ENCODE measurements at places on chromosomes 6 and 20.
A peak's percentile ranks its signal among the peaks of the same experiment; 100 is the strongest.

GRCh38 chr6:157068691-157069324 is 254.5 kb downstream of the TMEM242 start:
- no peak for DNase-seq

- DNase-seq, result no peak
Measured at GRCh38 chr6:14079433-14079832, 38.1 kb upstream of the CD83 start.

GRCh38 chr20:49505518-49505917 is 23.1 kb upstream of the KCNB1 start:
- DNase-seq, result no peak

DNA sequence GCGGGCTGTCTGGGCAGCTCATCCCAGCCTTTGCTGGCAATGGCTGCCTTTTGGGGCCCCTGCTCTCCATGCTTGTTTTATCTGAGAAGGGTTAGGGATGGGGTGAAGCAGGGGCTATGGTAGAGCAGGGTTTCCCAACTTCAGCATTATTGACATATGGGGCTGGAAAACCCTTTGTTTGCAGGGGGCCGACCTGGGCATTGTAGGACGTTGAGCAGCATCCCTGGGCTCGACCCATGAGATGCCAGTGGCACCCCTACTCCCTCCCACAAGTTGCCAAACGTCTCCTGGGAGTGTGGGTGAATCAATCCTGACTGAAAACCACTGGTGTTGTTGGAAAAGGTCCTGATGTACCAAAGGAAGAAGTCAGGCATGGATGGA is 56.9 kb downstream of the KCNK5 start:
- DNase-seq, result no peak

- no peak for DNase-seq
Measured at GRCh38 chr20:48667481-48667880, 160.3 kb downstream of the PREX1 start.

DNA sequence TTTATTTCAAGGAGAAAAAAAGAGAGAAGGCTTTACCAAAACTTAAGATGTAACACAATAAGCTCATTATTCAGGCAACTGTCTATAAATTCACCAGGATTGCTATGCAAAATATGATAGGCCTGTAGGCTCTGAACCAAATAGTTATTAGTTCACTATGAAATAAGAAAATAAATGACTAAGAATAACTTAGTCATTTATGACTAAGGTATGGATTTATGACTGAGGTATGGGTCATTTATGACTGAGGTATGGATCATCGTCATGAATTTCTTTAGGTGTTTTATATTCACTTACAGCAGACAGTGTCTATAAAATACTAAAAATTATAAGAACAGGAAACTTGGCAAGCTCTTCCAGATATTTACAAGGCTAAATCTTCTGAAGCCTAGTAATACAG is 52.1 kb upstream of the SNX9 start:
- no peak for DNase-seq

GRCh38 chr20:8148501-8148900 is 16.4 kb downstream of the PLCB1 start:
- no peak for DNase-seq

- no peak for DNase-seq
Measured at GRCh38 chr20:38844963-38845362, 39.5 kb downstream of the PPP1R16B start.

- no peak for DNase-seq
Measured at GRCh38 chr6:69705954-69706353, 90.9 kb downstream of the LMBRD1 start.

DNA sequence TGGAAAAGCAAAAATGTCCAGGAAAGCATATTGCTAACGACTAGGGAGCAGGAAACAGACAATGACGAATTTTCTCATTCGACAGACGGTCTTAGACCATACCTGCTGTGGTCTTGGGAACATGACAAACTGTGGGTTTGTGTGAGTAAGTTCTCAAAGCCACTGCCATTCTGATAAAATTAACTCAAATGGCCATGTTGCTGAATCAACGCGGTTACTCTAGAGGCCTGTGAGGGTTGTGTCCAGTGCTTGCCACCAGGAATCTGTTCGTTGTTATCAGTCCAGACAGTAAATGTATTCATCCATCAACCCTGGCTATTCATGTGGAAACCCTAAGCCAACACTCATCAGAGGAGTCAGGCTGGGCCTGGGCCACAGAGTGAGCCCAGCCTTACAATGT is 124.3 kb downstream of the MYLK4 start:
- no peak for DNase-seq

GRCh38 chr6:144447472-144447871 is 162.3 kb downstream of the UTRN start:
- DNase-seq, result no peak

- no peak for DNase-seq
Measured at GRCh38 chr6:50780382-50780781, 38.3 kb upstream of the TFAP2B start.

- no peak for DNase-seq
Measured at GRCh38 chr20:53332022-53332837, 261.4 kb downstream of the ZNF217 start.

GRCh38 chr6:130583268-130583667 is 217.5 kb downstream of the TMEM200A start:
- DNase-seq, result peak; percentile 24

DNA sequence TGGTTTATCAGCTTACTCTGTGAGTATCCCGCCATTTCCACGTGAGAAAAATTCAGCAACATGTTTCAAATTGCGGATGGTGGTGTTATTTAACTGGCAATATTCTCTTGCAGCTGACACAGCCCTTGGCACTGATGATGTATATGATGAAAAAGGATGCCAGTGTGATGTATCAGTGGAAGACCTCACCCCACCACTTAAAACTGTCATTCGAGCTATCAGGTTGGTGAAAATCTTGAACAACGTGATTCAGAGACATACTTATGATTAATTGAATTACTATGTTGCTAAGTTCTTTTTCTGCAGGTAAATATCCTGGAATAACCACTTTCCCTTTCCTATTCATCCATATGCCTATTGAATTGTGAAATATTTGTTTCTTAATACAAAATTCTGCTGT is 55.7 kb downstream of the KHDC1L start:
- no peak for DNase-seq

GRCh38 chr6:112470376-112470775 is 123.2 kb downstream of the RFPL4B start:
- no peak for DNase-seq

GRCh38 chr6:16397623-16398022 is 159.2 kb downstream of the GMPR start:
- no peak for DNase-seq

- no peak for DNase-seq
Measured at GRCh38 chr6:34746104-34746846, 11.0 kb upstream of the SNRPC start.

- DNase-seq, result no peak
Measured at GRCh38 chr20:25320035-25320800, 70.4 kb downstream of the ABHD12 start.

GRCh38 chr6:123529058-123529457 is 107.7 kb downstream of the TRDN start:
- DNase-seq, result no peak

DNA sequence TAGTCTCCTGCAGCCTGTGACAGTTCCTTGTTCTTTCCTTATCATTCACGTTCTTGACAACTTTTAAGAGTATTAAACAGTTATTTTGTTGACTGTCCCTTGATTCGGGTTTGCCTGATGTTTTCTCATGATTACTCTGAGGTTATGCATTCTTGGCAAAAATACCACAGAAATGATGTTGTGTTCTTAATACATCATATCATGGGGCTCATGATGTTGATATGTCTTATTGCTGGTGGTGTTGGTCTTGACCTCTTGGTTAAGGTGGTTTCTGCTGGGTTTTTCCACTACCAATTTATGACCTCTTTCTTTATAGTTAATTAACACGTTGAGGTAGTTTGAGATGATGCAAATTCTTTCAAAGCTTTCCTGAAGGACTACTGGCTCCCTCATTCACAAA is 59.1 kb downstream of the ZHX3 start:
- DNase-seq, result no peak

DNA sequence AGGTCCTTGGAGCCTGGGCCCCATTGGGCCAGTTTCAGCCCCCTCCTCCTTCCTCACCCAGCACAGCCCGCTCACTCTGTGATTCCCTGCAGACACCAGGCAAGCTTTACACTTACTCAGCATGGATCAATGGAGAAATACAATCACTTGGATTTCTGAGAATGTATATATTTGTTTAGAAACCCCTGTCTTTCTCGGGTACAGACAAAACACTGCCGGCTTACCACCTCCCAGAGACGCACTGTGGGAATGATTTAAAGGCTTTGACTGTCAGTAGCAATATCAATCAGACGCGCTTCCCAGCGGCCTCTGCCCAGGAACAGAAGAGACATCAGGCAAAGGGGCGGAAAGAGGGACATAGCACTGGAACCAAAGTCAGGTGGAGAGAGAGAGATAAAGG is 186.5 kb downstream of the MAFB start:
- no peak for DNase-seq

GRCh38 chr20:31760519-31761240 is 21.6 kb downstream of the TPX2 start:
- no peak for DNase-seq

- no peak for DNase-seq
Measured at GRCh38 chr20:37781626-37782025, 87.8 kb downstream of the CTNNBL1 start.

DNA sequence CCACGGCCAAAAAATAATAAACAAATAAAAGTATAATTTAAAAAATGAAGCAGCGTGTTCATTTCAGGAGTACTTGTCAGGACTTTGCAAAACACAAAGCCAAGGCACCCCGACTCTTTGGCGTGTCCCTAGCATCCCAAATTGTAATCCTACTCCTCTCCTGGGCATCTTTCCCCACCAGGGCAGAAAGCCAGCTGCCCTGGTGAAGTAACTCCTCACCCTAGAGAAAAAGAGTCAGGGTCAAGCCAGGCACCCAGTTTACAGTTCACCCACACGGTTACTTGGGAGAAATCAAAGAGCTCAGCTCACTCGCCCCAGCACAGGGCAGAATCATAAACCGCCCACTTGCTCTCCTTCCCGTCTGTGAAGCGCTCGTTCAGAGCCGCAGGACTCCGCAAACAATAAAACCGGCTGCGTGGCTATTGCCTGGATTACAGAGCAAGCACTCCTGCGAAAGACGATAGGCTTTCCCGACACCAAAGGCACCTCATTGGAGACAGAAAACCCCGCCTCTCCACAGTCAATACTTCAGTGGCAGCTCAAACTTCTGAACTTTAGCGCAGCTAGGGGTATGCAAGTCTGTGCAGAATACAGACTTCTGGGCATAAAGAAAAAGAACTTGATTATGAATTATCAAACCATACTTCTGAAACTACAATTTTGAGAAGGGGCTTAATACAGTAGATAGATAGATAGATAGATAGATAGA is 73.0 kb upstream of the NHSL1 start:
- peak; percentile 89 for DNase-seq

- no peak for DNase-seq
Measured at GRCh38 chr6:158847786-158848185, 28.6 kb upstream of the EZR start.

- DNase-seq, result peak; percentile 33
Measured at GRCh38 chr6:31970604-31971271, 1.2 kb downstream of the DXO start.

GRCh38 chr6:43682724-43683429 is 4.7 kb downstream of the MRPS18A start:
- no peak for DNase-seq

DNA sequence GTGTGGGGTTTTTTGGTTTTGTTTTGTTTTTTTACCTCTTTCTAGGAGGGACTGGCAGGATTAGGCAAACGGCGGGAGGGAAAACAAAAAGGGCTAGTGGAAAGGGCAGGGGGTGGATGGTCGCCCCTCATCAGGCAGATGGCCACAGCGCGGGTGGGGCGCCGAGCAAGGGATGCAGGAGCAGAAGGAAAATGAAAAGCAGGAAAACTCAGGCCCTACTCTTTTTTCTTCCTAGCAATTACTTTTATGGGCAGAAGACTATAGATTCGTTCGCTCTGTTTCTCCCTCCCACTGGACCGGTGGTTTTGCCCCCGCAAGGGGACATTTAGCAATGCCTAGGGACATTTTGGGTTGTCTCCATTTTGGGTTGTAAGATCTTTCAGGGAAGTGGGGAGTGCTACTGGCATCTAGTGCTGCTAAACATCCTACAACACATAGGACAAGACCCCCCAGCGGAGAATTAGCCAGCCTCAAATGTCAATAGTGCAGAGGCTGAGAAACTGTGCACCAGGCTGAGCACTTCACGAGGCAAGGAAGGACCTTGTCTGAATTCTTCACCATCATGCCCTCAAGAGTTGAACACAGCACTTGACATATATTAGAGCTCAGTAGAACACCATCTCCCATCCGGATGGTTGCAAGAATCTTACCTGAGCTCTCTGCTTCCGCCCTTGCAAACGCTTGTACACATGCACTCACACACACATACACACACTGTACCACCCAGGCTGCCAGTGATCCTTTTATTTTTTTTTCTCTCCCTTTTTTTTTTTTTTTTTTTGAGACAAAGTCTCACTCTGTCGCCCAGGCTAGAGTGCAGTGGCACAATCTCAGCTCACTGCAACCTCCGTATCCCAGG is 4.8 kb upstream of the ZMYND8 start:
- DNase-seq, result no peak

DNA sequence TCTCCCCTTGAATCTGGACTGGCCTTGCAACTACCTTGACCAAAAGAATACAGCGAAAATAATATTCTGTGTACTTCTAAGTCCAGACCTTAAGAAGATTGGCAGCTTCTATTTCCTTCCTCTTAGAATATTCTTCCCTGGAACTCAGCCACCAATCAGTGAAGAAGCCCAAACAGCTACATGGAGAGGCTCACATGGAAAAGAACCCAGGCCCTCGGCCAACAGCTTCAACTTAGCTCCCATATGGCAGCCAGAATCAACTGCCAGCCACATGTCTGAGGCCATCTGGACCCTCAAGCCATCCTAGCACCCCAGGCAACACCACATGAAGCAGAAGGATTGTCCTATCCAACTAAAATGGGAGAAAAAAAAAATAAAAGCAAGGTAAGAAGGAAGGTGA is 178.8 kb downstream of the IBTK start:
- DNase-seq, result no peak

GRCh38 chr6:135418040-135418760 is 79.3 kb downstream of the AHI1 start:
- DNase-seq, result no peak

GRCh38 chr6:119308048-119308570 is 41.5 kb downstream of the MAN1A1 start:
- DNase-seq, result no peak

- peak; percentile 80 for DNase-seq
Measured at GRCh38 chr6:27059621-27060425, 187.7 kb upstream of the PRSS16 start.

DNA sequence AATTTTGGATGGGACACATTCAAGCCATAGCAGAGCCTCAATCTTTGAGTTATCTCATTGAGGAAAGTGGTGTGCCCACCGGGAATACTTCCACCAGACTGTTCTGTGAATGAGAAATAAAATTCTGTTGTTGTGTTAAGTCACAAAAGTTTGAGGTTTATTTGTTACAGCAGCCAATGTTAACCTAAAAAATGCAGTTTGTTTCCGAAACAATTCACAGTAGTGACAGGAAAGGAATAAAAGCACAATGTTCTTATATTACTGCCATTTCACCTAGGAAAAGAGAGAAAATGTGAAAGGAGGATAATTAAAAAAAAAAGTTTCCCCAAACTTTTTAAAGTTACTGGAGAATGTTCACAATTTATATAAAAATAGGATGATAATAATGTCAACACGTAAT is 344.6 kb downstream of the CD83 start:
- DNase-seq, result no peak

All from NCI-H774 (cell line).